ENCODE measurements at places on chromosomes 16 and 17. TPM values are rescaled to one million over a fixed set of nuclear protein-coding genes. Genes with fewer than 3 reads are reported as not detected.

Gene RCVRN
- total RNA-seq = 0.10 TPM

Gene MYH11
- total RNA-seq = 23.3 TPM

Gene AANAT
- not detected for total RNA-seq

Gene MGAT5B
- total RNA-seq = 0.69 TPM

Gene CDRT15
- not detected for total RNA-seq

Gene ABCC11
- total RNA-seq = 0.20 TPM

Gene CORO1A
- 16.0 TPM for total RNA-seq

Gene CBLN1
- 0.30 TPM for total RNA-seq

Gene SP6
- total RNA-seq = 10.2 TPM

Gene FAAP100
- 12.4 TPM for total RNA-seq

Gene NPIPA7
- total RNA-seq = 4.0 TPM

Gene UMOD
- total RNA-seq = not detected

Gene TRIM72
- total RNA-seq = 4.4 TPM

Gene KRTAP16-1
- 4.5 TPM for total RNA-seq

Gene ASPHD1
- 0.39 TPM for total RNA-seq
